ENCODE measurements at places on chromosomes 2 and 18. TPM values are rescaled to one million over a fixed set of nuclear protein-coding genes. Genes with fewer than 3 reads are reported as not detected.

The KHK gene
- 2.6 TPM for polyA plus RNA-seq

The PCARE gene
- 0.50 TPM for polyA plus RNA-seq

The PRKCE gene
- polyA plus RNA-seq = 6.3 TPM

The MYO5B gene
- 1.1 TPM for polyA plus RNA-seq

The IL1R2 gene
- polyA plus RNA-seq = not detected

The CCDC102B gene
- polyA plus RNA-seq = 16.8 TPM

The HOXD1 gene
- polyA plus RNA-seq = 1.7 TPM

The TTLL4 gene
- polyA plus RNA-seq = 19.3 TPM

The RAB31 gene
- 35.0 TPM for polyA plus RNA-seq

The SPATA3 gene
- not detected for polyA plus RNA-seq

The GRB14 gene
- polyA plus RNA-seq = 1.4 TPM

The CYP27C1 gene
- polyA plus RNA-seq = 3.1 TPM

The MC5R gene
- polyA plus RNA-seq = 0.91 TPM

All from muscle of back (tissue), 13 donors.